ENCODE measurements at places on chromosomes 6 and 20.

DNA sequence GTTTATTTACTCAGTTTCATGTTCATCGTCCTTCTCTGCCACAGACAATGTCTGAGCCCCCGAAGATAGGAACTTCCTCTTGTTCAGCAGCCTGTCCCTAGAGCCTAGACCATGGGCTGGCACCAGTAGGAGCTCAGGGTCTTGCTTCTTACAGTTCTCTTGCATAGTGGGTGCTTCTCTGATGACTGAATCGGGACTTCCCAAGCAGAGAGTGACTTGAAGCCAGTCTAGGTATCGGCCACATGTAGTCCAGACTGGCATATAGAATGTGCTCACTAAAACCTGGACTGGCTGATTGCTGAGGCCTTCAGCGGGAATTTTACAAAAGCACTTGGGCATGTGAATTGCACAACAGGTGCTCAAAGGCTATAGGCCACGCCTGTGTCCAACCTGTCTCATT lies 52.0 kb downstream of the PRDM1 start:
- no peak for DNase-seq

DNA sequence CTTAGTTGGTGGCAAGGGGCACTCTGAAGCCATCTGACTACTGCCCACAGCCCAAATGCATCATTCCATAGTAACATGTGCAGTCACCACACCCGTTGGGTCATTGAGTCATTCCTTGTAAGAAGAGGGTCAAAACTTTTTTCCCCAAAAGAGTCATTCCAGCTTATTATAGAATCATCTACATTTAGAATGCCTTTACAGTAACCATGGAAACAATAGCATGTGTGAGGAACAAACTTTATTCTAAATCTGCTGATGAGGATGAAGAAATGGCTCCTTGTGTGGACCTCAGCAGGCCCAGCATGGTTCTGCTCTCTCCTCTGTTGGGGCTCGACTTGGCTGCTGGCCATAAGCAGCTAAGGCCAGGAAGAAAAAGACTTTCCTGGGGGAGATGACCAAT lies 111.2 kb upstream of the PTPRT start:
- DNase-seq, result no peak

DNA sequence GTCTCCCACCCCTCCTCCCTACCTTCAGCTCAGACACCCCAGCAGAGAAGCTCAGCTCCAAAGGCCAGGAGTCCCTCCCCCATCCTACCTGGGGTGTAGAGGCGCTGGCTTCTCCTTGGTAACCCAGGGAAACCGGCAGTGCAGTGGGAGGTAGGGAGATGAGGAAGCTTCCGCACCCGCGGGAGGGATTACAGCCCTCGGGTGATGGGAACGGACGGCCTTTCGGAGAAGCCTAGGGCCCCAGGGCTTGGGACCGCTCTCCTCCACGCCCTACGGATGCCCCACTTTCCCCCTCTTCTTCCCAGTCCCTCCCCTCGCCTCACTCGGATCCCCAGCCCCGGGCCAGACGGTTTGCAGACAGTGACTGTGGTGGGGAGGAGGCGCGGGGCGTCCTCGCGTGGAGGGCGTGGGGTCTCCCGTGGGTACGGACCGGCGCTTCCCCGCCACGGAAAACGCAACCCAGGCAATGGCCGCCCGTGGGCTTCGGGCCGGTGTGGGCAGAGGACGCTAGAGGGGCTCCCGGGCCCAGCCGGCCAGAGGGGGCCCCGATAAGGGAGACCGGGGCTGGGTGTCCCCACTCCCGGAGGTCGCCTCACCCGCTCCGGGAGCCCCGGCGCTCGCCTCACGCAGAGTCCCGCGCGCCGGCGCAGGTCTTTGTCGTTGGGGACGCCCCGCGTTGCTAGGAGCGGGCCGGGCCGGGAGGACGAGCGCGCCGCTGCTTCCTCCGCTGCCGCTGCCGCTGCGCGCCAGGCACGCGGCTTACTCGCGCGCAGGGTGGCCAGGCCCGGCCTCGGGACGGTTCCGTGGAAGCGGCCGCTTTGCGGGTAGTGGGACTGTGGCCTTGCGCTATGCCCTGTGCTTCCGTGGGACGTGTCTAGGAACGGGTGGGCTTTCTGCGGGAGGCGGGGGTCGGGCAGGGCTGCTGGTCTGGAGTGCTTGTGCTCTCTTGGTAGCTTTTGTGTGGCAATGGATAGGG lies 15.8 kb downstream of the AARS2 start:
- no peak for DNase-seq

- DNase-seq, result no peak
Measured at GRCh38 chr6:167835260-167835659, 8.5 kb downstream of the AFDN start.

GRCh38 chr6:34295721-34296120 lies 46.9 kb upstream of the SMIM29 start:
- no peak for DNase-seq

DNA sequence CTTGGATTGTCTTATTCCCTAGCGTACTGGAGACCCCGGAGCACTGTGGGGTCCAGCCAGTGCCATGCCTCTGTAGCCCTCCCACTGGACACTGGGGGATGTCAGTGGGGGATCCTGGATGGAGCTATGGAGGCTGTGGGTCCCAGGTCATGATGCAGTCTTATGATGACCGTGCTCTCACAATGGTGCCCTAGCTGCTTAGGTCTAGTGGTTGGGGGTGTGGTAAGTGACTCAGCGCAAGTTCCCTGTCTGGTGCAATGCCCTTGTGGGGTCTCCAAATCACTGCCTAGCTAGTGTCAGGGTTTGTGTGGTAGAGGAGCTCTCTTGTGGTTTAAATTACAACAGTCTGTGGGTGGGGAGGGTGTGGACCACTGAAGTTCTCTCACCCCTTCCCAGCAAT lies 135.4 kb downstream of the CDC5L start:
- no peak for DNase-seq

- DNase-seq, result no peak
Measured at GRCh38 chr6:8900056-8900455, 464.7 kb upstream of the SLC35B3 start.

DNA sequence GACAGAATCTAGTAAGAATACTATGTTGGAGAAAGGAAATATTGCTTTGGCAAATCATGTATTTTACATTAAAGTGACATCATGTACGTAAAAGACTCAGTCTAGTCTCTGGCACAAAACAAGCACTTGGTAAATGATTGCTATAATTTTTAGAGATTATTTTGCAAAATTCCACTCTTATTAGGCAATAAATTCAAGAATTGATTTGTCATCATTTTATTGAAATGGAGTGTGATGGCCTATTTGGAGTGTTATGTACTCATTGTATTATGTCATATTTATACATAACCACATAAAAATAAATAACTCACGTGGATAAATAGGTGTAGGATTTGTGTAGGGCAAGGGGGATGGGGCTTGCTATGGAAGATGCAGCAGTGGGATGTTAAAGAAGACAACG lies 70.0 kb upstream of the FYN start:
- DNase-seq, result no peak

GRCh38 chr6:8100159-8100854 lies 2.0 kb downstream of the EEF1E1 start:
- DNase-seq, result no peak

- DNase-seq, result no peak
Measured at GRCh38 chr20:3741836-3742458, 9.5 kb downstream of the HSPA12B start.

GRCh38 chr20:53838311-53838868 lies 232.0 kb downstream of the BCAS1 start:
- no peak for DNase-seq

DNA sequence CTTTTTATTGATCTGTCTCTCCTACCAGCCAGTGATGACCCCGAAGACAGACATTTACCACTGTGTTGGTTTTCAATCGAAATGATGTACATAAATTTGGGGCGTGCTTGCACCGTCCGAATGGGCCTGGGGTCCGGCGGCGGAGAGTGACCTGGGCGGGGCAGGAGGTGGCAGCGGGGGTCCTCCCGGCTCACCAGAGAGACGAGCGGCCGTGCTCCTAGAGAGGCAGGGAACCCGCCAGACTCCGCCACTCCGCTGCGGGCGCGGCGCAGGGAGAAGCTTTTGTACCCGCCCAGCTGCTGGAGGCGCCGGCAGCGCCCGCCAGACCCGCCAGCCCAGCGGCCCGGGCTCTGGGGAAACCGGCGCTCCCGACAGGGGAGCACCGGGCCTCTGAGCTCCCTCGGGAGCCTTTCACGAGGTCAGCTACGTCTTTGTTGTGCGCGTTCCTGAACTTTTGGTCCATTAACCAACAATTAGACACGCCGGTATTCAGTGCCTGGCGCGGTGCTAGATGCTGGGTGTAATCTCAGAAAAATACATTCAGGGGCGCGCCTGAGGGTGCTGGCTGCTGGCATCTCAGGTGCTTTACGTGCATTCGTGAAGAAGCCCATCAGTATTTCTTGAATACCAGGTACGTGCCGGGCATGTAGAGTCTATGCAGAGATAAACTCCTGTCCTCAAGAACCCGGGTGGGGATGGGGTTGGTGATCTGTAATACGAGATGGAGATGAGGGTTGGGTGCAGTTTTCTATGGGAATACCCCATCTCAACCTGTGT lies at the start of gene PGBD1:
Gene PGBD1, plus strand, starts transcription at position 285 of the 777 bp plus-strand sequence. CDS start 2,242 bp downstream, outside the sequence.
- DNase-seq, result peak; percentile 50

- DNase-seq, result no peak
Measured at GRCh38 chr6:115485400-115485799, 575.3 kb downstream of the FRK start.

- DNase-seq, result no peak
Measured at GRCh38 chr6:25197111-25197510, 82.1 kb upstream of the CARMIL1 start.

DNA sequence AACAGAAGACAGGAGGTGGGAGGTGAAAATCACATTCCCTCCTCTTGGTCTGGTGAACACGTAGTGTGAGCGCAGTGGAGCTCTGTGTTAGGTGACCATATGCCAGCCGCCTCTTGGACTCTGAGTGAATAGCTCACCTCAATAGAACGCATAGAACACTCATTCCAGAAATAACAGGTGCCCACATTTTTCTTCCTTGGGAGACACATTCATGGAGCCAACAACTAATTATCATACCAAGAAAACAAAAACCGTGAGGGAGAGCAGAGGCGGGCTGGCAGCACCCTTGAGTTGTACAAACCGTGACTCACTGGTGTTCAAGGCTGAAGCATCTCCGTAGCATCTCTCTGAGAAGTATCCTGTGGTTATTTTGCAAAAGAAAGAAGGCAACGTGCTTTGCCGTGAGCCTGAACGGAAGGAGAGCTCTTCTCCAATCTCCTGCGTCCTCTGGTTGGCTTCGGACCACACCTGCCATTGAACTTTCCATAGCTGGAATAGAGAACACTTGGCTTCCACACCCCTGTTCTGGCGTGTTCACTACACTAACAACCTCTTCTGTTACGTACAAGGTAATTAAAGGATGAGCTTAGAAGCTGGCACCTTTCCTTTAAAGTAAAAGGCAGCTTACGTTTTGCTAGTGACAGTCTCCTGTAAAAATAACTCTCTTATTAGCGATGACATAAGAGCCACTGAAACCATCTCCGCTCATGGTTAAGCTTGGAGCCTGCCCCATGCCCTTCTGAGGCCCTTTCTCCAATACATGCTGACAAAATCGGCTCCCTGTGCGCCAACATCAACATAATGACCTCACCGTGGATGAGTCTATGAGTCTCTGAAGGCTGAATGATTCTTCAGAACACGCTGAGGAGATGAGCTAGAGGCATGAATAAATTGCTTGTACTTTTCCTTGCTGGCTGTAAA lies 30.2 kb upstream of the SGK1 start:
- DNase-seq, result no peak

GRCh38 chr6:142195862-142196541 lies 48.9 kb downstream of the VTA1 start:
- no peak for DNase-seq

Measured in activated CD8-positive, alpha-beta memory T cell treated with anti-CD3 and anti-CD28 coated beads for 48 hours (primary cell).